Activated T-cell treated with anti-CD3 and anti-CD28 coated beads for 48 hours (primary cell): ENCODE measurements at places on chromosomes 6 and 20.

DNA sequence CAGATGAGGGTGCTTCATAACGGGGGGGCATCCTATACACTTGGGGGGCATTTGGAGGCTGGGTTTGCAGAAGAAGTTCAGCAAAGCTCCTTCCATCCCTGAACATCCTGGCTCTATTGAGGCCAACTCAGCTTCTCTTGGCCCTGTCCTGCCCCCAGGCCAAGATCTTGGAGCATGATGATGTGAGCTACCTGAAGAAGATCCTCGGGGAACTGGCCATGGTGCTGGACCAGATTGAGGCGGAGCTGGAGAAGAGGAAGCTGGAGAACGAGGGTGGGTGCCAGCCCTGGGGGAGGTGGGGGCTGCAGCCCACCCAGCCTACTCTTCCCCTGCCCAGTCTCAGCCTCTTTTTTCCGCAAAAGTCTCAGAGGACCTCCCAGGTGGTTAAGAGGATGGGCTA lies 17.2 kb downstream of the GDAP1L1 start:
- DNase-seq = no peak

- DNase-seq = no peak
Measured at GRCh38 chr20:47949230-47949629, 163.9 kb upstream of the SULF2 start.

DNA sequence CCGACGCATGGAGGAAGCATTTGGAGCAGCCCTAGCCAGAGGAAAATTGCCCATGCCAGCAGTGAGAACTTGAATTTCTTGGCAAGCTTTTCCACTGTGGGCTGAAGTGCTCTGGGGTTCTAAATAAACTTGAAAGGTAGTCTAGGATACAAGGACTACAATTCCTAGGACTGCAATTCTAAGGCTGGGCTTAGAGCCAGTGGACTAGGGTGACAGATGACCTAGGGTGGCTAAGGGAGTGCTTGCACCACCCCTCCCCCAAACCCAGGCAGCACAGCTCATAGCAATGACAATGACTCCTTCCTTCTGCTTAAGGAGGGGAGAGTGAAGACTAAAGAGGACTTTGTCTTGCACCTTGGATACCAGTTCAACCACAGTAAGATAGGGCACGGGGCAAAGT lies 122.3 kb downstream of the THBS2 start:
- DNase-seq = no peak

GRCh38 chr6:135268740-135269139 lies 87.6 kb downstream of the MYB start:
- no peak for DNase-seq

DNA sequence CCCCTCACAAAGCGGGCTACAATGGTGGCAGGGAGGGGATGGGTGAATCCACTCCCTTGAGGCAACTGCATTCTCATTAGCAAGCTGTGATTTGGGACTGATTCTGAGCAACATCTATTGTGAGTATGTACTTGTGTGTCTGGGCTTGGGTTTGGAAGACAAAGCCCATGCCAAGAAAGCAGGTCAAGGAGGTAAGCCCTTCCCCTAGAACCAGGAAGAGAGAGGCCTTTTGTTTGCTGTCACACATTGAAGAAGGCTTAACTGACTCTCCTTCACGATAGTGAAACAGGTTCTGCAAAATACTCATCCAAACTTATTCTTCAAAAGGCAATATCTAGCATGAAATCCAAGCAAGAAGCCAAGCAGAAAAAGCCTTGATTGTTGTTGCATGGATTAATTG lies 403.1 kb upstream of the ID4 start:
- DNase-seq = no peak

DNA sequence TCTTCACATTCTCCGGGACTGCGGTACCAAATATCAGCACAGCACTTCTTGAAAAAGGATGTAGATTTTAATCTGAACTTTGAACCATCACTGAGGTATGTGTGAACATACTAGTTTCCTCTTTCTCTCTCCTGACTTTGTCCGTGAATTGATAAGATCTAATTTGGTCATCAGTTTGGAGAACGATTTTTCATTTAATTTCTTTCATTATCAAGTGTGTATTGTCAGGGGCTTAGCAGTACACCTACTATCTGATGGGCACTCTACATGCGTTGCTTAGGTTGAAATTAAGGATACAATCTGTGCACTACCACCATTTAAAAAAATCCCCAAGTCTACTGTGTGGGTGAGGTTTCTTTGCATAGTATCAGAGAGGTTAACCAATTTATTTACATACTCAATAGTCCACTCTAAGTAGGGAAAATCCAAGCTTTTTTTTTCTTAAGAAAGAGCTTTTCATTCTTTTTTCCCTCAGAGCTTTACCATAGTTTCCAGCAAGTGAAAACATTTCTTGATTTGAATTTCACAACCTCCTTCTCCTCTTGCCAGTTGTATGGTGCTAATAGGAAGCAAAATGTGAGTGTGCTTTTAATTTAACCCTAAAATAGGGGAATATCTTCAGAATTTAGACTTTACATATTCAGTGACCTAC lies 105.4 kb upstream of the ESR1 start:
- no peak for DNase-seq
